ENCODE measurements at places on chromosomes 7 and 10. TPM values are rescaled to one million over a fixed set of nuclear protein-coding genes. Genes with fewer than 3 reads are reported as not detected.

The EPHA1 gene
- not detected for total RNA-seq

The COBL gene
- 4.1 TPM for total RNA-seq

The HABP2 gene
- 0.10 TPM for total RNA-seq

The SFRP4 gene
- 5.0 TPM for total RNA-seq

The TMUB1 gene
- 38.5 TPM for total RNA-seq

The SPDYE9 gene
- total RNA-seq: not detected

The PGAM2 gene
- not detected for total RNA-seq

The CALML5 gene
- not detected for total RNA-seq

The COL28A1 gene
- total RNA-seq: 0.98 TPM

The CUBN gene
- total RNA-seq: 0.08 TPM

The HMX2 gene
- 0.23 TPM for total RNA-seq

The LRWD1 gene
- total RNA-seq: 22.2 TPM

The DNAH11 gene
- total RNA-seq: 0.20 TPM

The SEM1 gene
- total RNA-seq: 347 TPM

The EVX1 gene
- total RNA-seq: 0.14 TPM

The APBB1IP gene
- 6.2 TPM for total RNA-seq

Measured in A549 treated with Mapracorat at 1 μM for 4 hours (cell line).